ENCODE measurements at places on chromosomes 3 and 15. TPM values are rescaled to one million over a fixed set of nuclear protein-coding genes. Genes with fewer than 3 reads are reported as not detected.
A peak's percentile ranks its signal among the peaks of the same experiment; 100 is the strongest.

Gene C2CD4B
- not detected for polyA plus RNA-seq

Gene ADPRH
- 16.8 TPM for polyA plus RNA-seq

Gene ARHGEF26
- polyA plus RNA-seq = not detected

Gene STRIT1
- not detected for polyA plus RNA-seq

Gene CD200
- 102 TPM for polyA plus RNA-seq

Gene TRPM1
- polyA plus RNA-seq = 0.09 TPM

Gene HDC
- 0.20 TPM for polyA plus RNA-seq

Gene CIAO2A
- polyA plus RNA-seq = 299 TPM

GRCh38 chr3:31448882-31449243, 83.9 kb upstream of the STT3B start:
- no peak for DNase-seq
- peaks cover 11% of the 10 kb centered on the region for H3K4me1 ChIP-seq
- H3K4me3 ChIP-seq = no peak overlapping the region

DNA sequence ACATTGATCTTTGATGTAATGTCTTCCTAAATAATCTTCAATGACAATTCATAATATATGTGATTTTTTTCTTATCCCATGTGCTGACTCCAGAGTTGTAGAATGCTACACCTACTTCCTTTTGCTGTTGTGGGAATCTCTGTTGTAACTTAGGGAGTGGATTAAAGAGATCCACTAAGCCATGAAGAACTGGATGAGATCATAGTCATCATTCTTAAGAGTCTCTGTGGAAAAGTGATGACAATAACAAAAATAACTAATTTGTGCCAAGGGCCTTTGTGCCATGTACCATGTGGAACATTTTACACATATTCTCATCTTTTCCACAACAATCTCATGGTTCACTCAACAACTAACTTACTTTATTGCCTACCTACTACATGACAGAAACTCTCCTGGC, 162.9 kb upstream of the PDZRN3 start:
- no peaks in the 10 kb centered on the region for H3K27me3 ChIP-seq
- H3K36me3 ChIP-seq = no peaks in the 10 kb centered on the region
- H3K27ac ChIP-seq = no peak overlapping the region
- no peaks in the 10 kb centered on the region for H3K4me1 ChIP-seq
- H3K4me3 ChIP-seq = no peak overlapping the region

GRCh38 chr3:66418475-66418931, 82.3 kb downstream of the LRIG1 start:
- no peak for DNase-seq
- H3K27me3 ChIP-seq = no peaks in the 10 kb centered on the region
- H3K27ac ChIP-seq = no peak overlapping the region
- no peak overlapping the region for H3K4me3 ChIP-seq
- no peaks in the 10 kb centered on the region for H3K4me1 ChIP-seq

DNA sequence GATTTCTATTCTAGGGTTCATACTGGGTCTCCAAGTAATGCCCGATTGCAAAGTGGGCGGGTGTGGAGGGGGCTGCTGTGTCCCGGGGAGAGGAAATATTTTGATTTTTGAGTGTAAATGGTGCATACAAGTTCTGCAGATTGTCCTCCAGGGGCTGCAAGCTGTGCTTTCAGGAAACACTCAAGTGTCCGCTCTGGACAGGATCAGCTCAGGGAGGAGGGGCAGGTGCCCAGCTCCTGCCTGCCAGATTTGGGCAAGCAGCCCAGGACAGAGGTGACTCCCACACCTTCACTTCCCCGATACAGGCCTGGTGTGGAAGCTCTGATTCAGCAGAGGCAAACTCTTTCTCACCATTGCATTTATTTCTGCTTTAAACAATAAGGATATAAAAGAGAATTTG, 142.7 kb downstream of the ALDH1A2 start:
- DNase-seq = no peak
- no peaks in the 10 kb centered on the region for H3K36me3 ChIP-seq

DNA sequence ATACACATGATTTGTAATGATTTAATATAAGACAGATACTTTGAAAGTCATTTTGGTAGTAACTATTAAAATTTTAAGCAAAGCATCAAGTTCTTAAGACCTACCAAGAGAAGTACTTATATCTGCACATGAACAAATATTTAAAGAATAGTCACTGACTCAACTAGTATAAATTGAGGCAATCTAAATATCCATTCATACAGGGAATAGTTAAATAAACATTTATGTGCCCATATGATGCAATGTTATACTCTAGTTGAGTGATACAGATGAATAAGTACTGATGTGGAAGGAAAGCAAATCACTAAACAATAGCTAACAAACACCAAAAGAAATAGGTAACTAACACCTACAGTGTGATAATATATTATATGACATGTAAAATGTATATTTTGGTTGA, 527.7 kb downstream of the EPHA3 start:
- no peak for DNase-seq
- H3K4me3 ChIP-seq = no peak overlapping the region
- no peaks in the 10 kb centered on the region for H3K4me1 ChIP-seq
- no peaks in the 10 kb centered on the region for H3K36me3 ChIP-seq
- no peak overlapping the region for H3K27ac ChIP-seq

GRCh38 chr15:96273317-96274086, 57.0 kb upstream of the NR2F2 start:
- no peaks in the 10 kb centered on the region for H3K27me3 ChIP-seq
- no peak overlapping the region for H3K27ac ChIP-seq
- no peaks in the 10 kb centered on the region for H3K4me1 ChIP-seq
- no peak for DNase-seq
- H3K36me3 ChIP-seq = no peaks in the 10 kb centered on the region

DNA sequence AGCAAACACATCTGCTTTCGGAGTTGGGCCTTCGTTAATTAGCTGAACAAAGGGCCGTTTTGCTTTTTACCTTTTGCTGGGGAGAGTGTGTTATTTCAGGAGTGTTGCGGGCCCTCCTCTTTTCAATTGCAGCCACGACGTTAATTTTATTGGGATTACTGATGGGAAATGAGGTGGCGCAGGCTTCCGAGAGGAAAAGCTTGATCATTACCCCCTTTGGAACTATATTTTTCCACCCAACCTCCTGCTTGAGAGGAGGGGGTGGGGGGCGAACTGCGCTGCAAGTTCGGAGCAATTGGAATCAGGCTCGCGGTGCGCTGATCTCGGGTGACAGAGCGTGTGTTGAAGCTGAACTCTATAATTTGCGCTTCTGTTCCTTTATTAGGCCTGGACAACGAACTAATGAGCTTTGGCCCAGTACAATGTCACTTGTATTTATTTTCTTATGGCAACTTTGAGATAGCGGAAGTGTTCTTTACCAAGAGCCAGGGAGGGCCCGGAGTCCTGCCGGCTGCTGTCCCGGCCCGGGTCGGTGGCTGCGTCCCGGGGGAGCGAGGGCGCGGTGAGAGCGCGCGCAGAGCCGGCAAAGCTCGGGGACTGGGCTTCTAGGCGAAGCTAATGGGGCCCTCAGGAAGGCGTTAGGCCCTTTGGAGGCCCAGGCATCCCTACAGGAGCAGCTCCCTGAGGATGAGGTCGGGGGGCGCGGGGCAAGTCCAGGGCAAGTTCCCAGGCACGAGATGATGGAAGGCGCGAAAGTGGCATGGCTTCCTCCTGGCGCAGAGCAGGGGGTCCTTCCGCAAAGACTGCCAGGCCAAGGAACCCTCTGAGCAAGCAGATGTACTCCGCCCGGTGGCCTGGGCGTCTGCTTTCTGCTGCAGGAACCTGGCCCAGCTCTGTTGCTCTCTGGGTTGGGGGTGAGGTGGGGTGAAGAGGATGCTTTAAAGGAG, 12.9 kb downstream of the NR2F2 start:
- H3K27me3 ChIP-seq = peaks cover 90% of the 10 kb centered on the region
- peaks cover 12% of the 10 kb centered on the region for H3K4me1 ChIP-seq
- no peak overlapping the region for H3K4me3 ChIP-seq
- DNase-seq = no peak
- H3K36me3 ChIP-seq = peaks cover 6% of the 10 kb centered on the region

GRCh38 chr3:8743911-8744310, 10.3 kb downstream of the CAV3 start:
- H3K27ac ChIP-seq = no peak overlapping the region
- no peaks in the 10 kb centered on the region for H3K36me3 ChIP-seq
- no peak for DNase-seq
- no peaks in the 10 kb centered on the region for H3K4me1 ChIP-seq
- H3K4me3 ChIP-seq = no peak overlapping the region

GRCh38 chr3:49780080-49780974, 6.0 kb downstream of the IP6K1 start:
- no peak for DNase-seq
- H3K27ac ChIP-seq = no peak overlapping the region
- H3K36me3 ChIP-seq = no peaks in the 10 kb centered on the region
- peaks cover 26% of the 10 kb centered on the region for H3K4me1 ChIP-seq
- no peak overlapping the region for H3K4me3 ChIP-seq

GRCh38 chr3:32278714-32279113, 40.2 kb downstream of the CMTM8 start:
- no peaks in the 10 kb centered on the region for H3K36me3 ChIP-seq
- no peak overlapping the region for H3K4me3 ChIP-seq
- H3K27me3 ChIP-seq = peaks cover 8% of the 10 kb centered on the region
- DNase-seq = no peak
- H3K4me1 ChIP-seq = peaks cover 29% of the 10 kb centered on the region
- peak overlapping the region; percentile 78 for H3K27ac ChIP-seq

Data from naive B cell (primary cell).